ENCODE measurements at places on chromosomes 2 and 18.

DNA sequence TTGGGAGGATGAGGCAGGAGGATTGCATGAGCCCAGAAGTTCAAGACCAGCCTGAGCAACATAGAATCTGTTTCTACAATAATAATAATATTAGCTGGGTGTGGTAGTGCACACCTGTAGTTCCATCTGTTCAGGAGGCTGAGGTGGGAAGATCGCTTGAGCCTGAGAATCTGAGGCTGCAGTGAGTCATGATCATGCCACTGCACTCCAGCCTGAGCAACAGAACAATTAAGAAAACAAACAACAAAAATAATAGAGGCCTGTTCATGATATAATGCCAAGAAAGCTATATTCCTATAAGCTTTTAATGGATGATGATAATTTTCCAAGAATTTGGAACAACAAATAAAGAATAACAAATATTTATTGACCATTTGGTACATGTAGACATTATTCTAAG is 6.9 kb upstream of the CCBE1 start:
- no peak for DNase-seq

GRCh38 chr2:234251326-234252271 is 201.1 kb downstream of the SPP2 start:
- DNase-seq: no peak

DNA sequence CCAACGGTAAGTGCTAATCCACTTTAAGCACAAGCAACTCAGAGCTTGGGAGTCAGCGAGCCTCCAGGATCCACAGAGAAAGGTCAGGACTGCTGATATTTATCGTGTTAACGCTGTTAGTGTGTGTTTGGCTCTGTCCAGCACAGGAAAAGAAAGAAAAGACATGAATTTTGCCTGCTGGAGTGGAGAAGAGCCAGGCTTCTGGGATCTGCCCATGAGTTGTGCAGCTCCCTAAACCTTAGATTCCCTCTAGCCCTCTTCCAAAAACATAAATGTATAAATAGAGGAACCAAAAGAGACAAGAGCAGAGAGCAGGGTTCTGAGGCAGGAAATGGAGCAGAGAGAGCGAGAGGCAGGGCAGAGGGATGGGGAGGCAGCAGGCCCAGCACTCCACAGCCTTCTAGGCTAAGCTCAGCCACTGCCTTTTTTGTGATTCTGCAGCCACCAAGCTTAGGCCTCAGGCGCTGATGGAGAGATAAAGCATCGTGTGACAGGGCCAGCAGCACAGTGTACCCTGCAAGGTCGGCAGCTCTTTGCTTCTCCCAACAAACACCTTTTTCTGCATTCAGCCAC is 14.5 kb upstream of the MAT2A start:
- DNase-seq: no peak

DNA sequence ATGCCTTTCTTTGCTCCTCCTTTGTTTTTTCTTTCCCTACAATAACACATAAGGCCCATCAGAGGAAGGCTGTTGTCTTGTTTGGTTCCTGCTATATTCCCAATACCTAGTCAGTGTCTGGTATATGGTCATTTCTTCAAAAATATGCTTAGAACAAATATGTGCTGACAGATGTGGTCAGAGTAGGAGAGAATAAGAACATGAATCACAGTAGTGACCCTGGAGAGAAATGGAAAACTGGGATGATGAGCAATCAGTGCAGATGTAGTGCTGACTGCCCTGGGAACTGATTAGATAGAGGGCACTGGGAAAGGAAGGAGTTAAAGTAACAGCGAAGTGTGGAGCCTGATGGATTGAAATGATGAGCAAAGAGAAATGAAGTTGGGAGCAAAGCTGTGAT is 189.4 kb upstream of the LHCGR start:
- DNase-seq: no peak

GRCh38 chr2:172614932-172615331 is 59.0 kb downstream of the PDK1 start:
- DNase-seq: no peak

GRCh38 chr2:135875491-135876065 is 665 bp downstream of the MCM6 start:
- peak; percentile 70 for DNase-seq

- DNase-seq: no peak
Observed at GRCh38 chr2:44839771-44840502, 101.6 kb upstream of the SIX3 start.

- DNase-seq: no peak
Observed at GRCh38 chr18:23377669-23378301, 75.3 kb upstream of the RIOK3 start.

- DNase-seq: no peak
Observed at GRCh38 chr2:31223749-31224148, 6.4 kb upstream of the CAPN14 start.

DNA sequence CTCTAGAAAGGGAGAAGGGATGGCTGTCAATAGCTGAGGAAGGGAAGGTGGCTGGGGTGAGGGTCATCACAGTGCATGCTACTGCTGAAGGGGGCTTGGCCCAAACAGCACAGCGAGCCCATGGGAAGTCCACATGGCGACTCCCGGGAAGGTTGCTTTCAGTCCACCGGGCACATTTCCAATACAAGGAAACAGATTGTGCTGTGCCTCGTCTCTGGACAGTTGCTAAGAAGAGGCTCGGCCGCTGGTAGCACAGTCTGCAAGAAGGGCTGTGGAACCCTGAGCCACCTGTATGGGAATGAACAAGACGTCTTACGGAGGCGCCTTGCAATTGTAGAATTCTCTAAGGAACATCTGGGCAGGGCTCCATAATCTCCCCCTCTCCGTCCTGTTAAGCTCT is 123.1 kb downstream of the CELF4 start:
- DNase-seq: no peak

DNA sequence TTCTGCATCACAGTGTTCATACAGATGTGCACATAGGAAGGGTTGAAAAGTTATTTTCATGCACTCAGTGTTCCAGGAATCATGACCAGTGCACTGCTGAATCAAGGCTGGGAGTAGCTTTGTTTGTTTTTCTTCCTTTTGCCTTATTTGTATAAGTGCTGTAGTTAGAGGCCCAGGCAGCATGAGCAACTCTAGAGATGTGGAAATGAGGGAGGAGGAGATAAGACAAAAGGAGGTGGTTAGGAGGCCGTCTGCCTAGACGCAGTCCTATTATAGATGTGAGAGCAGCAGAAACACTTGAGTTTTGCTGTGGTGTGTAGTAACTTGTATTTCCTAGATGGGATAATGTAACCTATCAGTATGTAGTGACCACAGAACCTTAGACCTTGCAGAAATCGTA is 264.3 kb upstream of the RASGRP3 start:
- DNase-seq: no peak

DNA sequence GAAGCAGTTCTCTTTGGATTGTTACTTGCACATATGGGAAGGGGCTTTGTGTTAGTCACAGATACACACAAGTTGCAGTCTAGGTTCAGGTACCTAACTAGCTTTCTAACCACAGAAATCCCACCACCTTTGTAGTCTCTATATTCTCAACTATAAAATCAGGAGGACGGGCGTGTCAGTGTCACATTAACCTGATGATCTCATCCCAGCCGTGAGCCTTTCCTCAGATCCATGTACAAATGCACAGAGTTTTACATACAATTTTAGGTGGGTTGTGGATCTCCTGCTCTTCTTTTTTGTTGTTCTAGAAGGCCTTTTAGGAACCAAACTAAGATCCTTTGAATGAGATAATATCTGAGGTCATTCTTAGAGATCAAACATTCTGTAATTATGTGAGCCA is 94.0 kb downstream of the ZNF532 start:
- no peak for DNase-seq

DNA sequence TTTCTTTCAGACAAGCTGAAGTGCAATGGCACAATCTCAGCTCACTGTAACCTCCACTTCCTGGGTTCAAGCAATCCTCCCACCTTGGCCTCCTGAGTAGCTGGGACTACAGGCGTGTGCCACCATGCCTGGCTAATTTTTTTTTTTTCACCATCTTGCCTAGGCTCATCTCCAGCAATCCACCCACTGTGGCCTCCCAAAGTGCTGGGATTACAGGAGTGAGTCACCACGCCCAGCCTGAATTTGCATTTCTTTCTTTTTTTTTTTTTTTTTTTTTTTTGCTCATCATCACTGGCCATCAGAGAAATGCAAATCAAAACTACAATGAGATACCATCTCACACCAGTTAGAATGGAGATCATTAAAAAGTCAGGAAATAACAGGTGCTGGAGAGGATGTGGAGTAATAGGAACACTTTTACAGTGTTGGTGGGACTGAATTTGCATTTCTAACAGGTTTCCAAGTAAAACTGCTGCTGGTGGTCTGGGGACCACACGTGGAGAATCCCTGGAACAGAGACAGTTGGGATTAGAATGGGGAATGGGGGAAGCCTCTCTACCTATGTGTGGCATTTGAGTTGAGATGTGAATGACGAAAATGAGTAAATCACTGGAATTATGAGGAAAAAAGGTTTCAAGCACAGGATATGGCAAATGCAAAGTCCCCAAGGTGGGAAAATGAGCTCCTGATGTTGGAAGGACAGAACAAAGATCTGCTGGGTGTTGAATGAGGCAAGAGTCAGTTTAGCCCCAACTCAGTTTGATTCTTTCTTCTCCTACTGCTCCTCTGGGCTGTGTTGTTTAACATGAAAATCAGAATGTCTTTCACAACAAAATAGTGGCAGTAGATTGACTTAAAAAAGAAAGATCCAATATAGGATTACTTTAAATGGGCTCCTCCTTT is 88.8 kb upstream of the MAP4K4 start:
- DNase-seq: no peak

- DNase-seq: peak; percentile 17
Observed at GRCh38 chr2:128755695-128756364, 437.2 kb upstream of the HS6ST1 start.

DNA sequence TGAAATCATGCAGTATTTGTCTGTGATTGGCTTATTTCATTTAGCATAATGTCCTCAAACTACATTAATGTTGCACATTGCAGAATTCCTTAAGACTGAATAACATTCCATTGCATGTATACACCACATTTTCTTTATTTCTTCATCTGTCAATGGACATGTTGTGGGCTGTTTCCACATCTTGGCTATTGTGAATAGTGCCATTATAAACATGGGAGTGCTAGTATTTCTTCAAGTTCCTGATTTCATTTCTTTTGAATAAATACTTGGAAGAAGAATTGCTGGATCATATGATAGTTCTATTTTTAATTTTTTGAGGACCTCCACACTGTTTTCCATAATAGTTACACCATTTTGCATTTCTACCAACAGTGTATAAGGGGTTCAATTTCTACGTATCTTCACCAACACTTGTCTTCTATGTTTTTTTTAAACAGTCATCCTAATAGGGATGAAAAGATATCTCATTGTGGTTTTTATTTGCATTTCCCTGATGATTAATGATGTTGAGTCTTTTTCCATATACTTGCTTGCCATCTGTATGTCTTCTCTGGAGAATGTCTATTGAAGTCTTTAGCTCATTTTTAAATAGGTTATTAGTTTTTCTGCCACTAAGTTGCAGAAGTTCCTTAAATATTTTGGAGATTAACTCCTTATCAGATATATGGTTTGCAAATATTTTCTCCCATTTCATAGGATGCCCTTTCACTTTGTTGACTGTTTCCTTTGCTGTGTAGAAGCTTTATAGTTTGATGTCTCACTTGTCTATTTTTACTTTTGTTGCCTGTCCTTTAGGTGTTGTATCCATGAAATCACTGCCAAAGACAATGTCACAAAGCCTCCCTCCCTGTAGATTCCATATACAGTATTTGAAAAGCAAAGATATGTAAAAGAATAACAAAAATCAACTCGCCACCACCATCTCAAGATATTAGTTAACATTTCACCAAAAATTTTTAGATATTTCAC is 14.6 kb downstream of the FBXO11 start:
- DNase-seq: no peak

- DNase-seq: no peak
Observed at GRCh38 chr2:98691303-98691702, 39.6 kb downstream of the MGAT4A start.

- no peak for DNase-seq
Observed at GRCh38 chr2:238238311-238238765, 1.5 kb downstream of the HES6 start.

GRCh38 chr2:156331572-156332283 is 793 bp downstream of the NR4A2 start:
- DNase-seq: peak; percentile 74

DNA sequence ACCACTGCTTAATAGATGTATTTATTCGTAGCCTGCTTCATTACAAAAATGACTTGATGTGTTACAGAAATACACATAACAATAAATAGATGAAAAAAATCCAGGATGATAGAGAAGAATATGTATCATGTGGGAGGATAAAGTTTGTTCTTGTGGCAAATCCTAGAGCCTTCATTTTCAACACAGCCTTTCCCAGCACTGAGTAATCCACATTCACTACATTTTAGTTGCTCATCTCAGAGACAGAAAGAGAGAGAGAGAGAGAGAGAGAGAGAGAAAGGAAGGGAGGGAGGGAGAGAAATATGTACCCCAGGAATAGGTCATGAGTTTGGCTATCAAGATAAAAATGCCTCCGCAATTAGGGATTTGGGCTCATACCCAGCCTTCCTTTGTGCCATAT is 144.3 kb downstream of the RBMS1 start:
- DNase-seq: no peak

GRCh38 chr18:62790871-62791772 is 75.8 kb downstream of the PHLPP1 start:
- no peak for DNase-seq
